NK-92 treated with Interleukin-12 subunit alpha and Interleukin-12 subunit beta, amount 100 ng/mL, for 24 hours (cell line): ENCODE measurements at places on chromosomes 11 and 22.
A peak's percentile ranks its signal among the peaks of the same experiment; 100 is the strongest.

DNA sequence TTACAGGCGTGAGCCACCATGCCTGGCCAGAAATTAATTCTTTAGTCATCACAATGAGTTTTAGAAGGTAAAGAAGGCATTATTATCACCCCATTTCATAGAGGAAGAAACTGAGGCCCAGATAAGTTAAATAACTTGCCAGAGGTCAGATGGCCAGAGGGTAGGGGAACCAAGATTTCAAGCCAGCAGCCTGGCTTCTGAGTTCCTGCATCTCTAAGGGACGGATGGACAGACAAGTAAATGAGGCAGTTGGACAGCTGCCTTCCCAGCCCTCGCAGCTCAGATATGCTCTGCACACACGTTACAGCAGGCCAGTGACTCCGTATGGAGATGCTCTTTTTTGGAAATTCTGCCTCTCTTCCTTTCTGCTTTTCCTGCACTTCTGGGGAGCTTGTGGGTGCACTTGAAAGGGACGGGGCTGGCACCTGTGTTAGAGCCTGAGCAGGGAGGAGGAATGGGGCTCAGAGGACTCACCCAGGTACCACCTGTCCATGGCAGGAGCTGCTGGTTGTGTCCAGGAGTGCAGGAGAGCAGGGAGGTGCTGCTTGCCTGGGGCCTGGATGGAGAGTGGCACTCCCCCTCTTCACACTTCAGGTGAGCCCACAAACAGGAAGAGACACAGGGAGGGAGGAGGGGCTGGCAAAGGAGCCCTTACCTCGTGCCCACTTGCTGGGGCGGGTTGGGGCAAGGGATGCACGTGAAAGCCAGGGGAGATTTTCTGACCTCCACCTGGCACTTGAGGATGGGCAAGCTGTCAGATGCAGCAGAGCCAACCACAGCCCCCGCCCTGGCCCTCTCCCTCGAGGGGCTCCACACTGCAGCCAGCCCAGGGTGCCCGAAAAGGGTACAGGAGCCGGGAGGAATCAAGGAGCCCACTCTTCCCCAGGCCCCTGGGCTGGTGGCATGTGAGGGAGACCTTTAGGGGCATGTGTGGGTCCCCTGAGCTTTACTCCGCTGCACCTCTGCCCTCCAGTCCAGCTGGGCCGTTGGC lies 3.3 kb upstream of the FXYD2 start:
- peak; percentile 55 for DNase-seq

DNA sequence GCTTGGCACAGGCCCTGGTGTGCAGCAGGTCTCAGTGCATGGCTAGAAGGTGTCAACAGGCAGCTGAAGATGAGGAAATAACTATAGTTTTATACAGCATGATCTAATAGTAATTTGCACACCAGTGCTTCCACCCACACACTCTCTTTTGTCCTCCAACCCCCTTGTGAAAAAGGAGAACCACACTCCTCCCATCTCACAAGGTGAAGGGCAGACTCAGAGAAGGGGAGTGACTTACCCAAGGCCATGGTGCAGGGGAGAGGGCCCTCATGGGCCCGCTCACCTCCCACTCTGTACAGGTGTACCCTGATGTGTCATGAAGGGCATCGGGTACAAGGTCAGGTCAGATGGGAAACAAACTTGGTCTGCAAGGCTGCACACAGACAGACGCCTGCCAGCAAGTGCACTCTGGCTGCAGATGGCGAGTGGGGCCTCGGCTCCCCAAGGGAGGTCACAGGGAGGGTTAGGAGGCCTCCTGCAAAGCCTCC lies 53.4 kb downstream of the DGCR2 start:
- DNase-seq, result no peak

DNA sequence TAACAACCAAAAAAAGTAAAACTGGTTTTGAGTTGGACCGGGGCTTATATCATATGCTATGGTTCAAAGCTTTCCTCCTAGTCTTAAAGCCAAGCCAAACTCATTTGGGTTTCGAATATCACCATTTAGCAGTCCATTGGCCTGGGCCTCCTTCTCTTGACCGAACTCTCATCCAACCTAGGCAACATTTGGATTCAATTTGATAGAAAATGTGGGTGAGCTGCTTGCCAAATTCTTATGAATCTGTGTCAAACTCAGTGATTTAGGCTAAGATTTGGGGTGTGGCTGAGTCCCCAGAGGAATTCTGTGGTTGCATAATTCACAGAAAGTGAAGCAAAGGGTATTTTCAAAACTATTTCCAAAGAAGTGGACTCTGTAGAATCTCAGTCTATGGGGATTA lies 83.7 kb downstream of the BLID start:
- DNase-seq, result no peak

DNA sequence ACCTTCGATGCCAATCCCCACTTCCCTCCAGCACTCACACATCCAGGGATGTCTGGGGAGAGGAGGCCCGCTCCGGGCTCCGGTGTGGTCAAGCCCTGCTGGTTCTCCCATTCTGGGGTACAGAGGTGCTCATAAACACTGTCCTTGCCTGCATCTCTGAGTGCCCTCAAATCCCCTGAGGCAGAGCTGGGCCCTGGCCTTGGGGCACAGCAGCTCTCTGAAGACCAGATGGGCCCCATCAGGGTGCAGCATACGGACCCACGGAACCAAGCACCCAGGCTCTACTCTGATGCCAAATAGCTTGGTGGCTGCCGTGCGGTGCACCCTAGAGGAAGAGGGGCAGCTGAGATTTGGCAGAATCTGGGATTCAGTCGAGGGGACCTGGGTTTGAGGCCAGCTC lies 35.7 kb upstream of the NNMT start:
- DNase-seq, result no peak

DNA sequence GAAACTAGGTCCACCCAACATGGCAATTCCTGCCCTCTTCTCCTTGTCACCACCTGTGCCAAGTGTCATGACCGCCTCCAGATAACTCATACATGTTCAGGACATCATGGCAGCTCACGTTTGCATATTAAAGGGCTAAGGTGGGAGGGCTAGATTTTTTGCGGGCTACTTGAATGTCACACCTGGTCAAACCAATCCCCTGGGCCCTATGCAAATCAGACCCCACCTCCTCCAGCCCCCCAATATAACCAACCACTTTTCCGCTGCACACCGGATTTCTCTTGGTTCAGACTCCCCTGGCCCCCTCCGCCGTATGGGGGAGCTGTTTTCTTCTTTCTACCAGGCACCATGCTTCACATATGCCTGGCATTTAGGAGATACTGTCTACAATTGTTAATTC lies 12.6 kb downstream of the UPB1 start:
- DNase-seq, result no peak

DNA sequence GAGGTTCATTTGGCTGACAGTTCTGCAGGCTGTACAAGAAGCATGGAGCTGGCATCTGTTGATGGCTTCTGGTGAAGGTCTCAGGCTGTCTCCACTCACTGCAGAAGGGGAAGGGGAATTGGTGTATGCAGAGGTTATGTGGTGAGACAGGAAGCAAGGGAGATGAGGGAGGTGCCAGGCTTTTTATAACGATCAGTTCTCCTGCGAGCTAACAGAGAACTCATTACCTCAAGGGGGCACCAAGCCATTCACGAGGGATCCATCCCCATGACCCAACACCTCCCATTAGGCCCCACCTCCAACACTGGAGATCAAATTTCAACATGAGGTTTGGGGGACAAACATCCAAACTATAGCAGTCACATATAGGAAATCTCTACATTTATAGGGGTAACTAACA lies 38.7 kb upstream of the E2F8 start:
- no peak for DNase-seq

DNA sequence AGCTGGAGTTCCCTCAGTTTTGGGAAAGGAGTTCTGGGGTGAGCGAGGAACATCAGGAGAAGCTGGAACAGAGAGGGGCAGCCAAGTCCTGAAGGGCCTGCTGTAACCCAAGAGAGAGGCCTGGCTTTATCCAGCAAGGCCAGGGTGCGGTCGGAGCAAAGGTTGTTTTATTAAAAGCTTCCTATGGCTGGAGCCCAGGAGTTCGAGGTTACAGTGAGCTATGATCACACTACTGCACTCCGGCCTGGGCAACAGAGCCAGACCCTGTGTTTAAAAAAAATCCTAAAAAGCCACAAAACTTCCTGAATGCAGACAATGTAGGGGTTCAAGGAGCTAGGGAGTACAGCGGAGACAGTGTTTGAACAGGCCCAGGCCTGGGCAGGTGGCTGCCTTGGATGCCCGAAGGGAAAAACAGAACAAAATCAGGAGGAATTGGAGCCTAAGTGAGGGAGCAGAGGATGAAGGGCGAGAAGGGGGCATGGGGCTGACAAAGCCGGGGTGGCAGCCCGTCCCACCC lies 22.2 kb upstream of the MALAT1 start:
- DNase-seq, result no peak

GRCh38 chr11:36441610-36442208 lies 68.4 kb downstream of the TRAF6 start:
- DNase-seq, result no peak

DNA sequence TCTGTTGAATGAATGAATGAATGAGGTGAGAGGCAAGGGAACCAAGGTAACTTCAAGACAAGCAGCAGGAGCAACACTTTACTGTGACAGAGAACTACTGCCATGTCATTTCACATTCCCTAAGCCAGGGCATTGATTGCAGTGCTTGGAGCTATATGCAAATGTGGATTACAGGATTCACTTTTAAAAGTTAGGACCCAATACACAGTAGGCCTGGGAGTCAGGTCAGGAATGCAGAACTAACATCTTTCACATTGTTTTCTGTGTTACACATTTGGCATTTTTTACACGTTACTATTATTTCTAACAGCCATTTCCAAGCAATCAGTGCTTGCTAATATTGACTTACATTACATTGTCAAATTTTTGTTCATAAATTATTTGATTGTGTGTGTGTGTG lies 26.2 kb upstream of the ME3 start:
- DNase-seq, result no peak

DNA sequence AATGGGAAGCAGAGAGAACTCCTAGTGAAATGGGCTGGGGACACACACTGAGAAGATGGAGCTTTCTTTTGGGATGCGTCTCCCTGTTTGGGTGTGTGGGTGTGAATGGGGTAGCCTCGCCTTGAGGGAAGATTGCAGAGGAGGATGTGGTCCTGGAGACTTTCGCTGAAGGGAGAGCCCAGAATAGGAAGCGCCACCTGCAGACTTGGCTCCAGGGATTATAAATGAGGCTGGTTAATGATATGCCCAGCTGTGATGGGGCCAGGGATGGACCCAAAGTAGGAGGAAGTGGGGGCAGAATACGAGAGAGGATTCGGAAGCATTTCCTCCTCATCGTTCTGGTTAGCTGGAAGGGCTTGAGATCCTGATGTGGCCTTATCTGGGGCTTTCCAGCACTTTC lies 13.7 kb downstream of the RELT start:
- DNase-seq, result no peak

GRCh38 chr11:69611548-69612526 lies 29.1 kb upstream of the CCND1 start:
- no peak for DNase-seq

- DNase-seq, result no peak
Measured at GRCh38 chr11:45879803-45880686, 5.4 kb upstream of the MAPK8IP1 start.

DNA sequence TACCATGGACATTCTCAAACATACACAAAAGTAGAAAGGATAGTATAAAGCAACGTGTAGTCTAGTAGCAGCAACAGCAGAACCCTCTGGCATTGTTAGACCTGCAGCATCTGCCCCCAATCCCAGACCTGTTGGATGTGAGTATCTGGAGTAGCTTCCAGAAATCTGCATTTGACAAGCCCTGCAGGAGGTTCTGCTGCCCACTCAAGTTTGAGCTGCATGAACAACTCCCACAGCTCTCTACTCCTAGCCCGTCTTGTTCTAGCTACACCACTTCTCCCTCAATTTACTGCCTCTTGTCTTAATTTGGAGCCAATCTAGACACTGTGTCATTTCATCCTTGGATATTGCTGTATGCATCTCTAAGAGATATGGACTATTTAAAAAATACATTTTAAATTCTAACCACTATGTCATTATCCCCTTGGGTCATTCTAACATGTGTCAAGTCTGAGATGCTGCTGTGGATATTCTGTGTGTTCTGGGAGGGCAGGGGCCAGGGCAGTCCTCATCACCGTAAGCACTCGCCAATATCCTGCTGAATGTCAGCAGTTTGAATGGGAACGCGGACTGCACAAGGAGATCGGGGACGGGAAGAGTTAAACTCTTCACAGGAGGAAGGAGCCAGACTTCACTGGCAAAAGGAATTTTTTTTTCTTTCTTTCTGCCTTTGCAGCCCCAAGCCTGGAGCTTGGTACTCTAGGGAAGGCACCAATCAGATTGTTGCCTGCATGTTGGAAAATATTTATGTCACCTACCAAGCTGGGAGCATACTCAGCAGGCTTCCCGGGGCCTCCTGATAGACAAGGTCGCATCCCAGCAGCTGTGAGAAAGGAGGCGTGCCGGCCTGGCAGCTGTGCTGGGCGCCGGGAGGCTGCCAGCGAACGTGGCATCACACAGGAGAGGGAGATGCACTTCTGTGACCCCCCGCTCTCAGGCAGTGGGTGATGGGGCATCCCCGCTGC lies 429.0 kb downstream of the MIAT start:
- no peak for DNase-seq

GRCh38 chr11:124276081-124276480 lies 19.9 kb downstream of the OR8G5 start:
- peak; percentile 1 for DNase-seq

GRCh38 chr22:49232319-49233067 lies 595.2 kb downstream of the BRD1 start:
- no peak for DNase-seq

GRCh38 chr11:20192151-20192550 lies 31.9 kb upstream of the DBX1 start:
- no peak for DNase-seq

GRCh38 chr22:38138961-38139360 lies 28.5 kb upstream of the BAIAP2L2 start:
- DNase-seq, result no peak

DNA sequence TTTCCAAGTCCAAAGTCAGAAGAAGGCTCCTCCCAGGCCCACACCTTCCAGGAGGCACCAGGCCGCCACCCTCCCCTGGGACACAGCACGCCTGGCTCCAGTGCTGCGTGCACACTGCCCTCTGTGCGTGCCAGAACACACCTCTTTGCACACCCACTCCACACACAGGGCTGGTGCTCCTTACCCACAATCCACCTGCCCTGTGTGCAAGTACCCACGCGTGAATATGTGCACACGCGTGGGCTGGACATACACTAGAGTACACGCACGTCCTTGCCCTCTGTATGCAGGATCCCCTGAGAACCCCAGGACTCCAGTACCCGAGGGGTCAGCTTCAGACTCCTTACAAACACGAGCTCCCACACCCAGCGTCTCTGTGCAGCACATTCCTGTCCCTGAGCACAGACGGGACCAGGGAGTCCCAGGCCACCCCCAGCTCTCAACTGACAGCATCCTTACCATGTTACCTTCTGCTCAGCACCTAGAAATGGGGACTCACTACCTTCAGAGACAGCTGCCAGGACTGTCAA lies 2.8 kb downstream of the DUSP8 start:
- DNase-seq, result no peak
